Calu3 (cell line): ENCODE measurements at places on chromosomes 7 and 10. TPM values are rescaled to one million over a fixed set of nuclear protein-coding genes. Genes with fewer than 3 reads are reported as not detected.
A peak's percentile ranks its signal among the peaks of the same experiment; 100 is the strongest.

PKD1L1 gene
- total RNA-seq: 0.24 and 0.49 TPM in 2 replicates

HTR7 gene
- total RNA-seq: 0.12 TPM in 1 of 2 replicates, not detected in the other

MPP7 gene
- 4.6 and 6.6 TPM in 2 replicates for total RNA-seq

ACTL6B gene
- not detected in 2 replicates for total RNA-seq

NUTM2D gene
- 2.4 and 3.8 TPM in 2 replicates for total RNA-seq

SMKR1 gene
- 0.49 TPM in 1 of 2 replicates, not detected in the other for total RNA-seq

SMIM30 gene
- total RNA-seq: 35.9 and 42.2 TPM in 2 replicates

AMPH gene
- total RNA-seq: not detected in 2 replicates

VSTM2A gene
- total RNA-seq: not detected in 2 replicates

NPY4R2 gene
- not detected in 2 replicates for total RNA-seq

DNA sequence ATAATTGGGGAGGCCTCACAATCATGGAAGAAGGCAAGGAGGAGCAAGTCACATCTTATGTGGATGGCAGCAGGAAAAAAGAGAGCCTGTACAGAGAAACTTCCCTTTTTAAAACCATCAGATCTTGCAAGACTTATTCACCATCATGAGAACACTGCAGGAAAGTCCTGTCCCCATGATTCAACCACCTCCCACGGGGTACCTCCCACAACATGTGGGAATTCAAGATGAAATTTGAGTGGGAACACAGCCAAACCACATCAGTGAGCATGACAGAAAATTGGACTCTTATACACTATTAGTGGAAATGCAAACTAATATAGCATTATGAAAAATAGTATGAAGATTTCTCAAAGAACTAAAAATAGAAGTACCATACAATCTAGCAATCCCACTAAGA, 271.2 kb downstream of the MAGI2 start:
- DNase-seq: no peak

GRCh38 chr10:124035928-124036558, 57.4 kb downstream of the CHST15 start:
- peak; percentile 57 for DNase-seq

DNA sequence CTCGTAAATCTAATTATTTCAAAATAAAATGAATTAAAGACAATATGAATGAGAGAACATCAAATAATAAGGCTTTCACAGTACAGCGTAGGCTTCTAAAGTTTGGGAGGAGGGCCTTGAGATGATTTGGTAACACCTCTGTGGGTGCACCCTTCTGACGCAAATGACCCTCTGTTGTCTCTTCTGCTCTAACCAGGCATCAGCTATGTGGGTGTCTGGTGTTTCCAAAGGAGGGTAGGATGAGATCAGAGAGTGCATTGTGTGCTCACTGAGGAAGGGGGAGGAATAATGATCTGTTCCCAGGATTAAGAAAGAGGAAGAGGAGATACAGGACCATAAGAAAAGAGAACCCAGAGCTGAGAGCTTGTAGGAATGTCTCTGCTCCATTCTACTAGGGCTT, 420.4 kb downstream of the SDK1 start:
- DNase-seq: no peak

DNA sequence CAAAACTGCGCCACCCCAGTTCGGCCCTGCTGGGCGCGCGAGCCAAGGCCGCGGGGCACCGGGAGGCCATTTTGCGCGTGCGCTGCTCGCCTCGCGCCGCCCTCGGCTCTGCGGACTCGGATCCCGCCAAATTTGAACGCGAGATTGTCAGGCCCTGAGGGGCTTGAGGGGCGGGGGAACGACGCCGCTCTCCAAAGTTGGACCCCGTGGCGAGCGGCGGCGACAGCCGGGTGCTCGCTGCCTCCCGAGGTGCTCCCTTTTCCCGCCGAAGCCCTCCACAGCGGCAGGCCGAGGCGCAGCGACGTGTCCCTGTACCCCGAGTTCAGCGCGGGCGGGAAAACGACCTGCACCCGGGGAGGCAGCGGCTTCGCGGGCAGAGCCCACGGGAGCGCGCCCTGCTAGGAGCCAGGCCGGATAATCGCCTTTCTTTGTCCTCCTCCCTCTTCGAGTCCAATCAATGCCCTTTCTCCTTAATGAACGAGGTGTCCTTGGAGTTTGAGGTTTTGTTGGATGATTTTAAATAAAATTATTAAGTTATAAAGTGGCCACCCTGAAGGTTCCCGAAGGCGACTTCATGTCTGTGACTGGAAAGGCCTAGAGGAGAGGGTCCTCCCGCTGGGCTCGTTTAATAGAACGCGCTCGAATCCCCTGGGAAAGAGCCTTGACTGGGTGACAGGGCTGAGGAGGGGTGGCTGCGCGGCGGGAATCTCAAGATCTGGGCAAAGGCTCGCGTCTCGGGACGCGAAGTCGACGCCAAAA, 10.7 kb upstream of the SPAG6 start:
- DNase-seq: no peak

DNA sequence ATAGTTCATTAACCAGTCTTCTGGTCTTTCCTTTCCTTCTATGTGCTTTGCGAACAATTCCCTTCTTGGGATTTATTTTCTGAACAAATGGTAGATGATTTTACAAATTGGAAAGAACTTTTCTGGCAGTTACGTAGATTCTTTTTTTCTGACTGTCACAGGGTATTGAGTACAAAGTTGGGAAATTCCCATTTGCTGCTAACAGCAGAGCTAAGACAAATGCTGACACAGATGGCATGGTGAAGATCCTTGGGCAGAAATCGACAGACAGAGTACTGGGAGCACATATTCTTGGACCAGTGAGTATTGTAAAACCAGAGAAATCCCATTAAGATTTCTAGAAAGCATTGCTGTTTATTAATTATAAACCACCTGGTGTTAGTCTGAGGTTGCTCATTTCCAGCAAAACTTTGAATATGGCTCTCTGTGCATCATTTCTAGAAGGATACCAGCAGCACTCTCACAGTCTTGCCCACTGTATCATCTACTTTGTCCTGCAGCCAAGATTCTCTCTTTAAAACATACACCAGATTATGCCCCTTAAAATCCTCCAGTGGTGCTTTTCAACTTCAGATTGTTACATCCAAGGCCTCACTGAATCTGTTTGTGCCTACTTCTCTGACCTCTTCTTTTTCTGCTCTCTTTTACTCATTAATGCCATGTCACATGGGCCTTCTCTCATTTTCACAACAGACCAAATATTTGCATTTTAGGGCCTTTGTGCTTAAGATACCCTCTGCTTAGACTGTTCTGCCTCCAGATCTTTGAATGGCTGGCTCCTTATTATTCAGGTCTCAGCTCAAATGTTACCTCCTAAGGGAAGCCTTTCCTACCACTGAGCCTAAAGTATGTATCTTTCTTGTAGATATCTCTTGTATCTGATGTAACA, 27.0 kb downstream of the DLD start:
- DNase-seq: no peak

GRCh38 chr7:92058899-92059298, 75.4 kb downstream of the CYP51A1 start:
- DNase-seq: no peak

- no peak for DNase-seq
Measured at GRCh38 chr10:97540669-97541500, 31.7 kb upstream of the ANKRD2 start.

GRCh38 chr10:11672836-11673235, 61.4 kb upstream of the USP6NL start:
- no peak for DNase-seq

DNA sequence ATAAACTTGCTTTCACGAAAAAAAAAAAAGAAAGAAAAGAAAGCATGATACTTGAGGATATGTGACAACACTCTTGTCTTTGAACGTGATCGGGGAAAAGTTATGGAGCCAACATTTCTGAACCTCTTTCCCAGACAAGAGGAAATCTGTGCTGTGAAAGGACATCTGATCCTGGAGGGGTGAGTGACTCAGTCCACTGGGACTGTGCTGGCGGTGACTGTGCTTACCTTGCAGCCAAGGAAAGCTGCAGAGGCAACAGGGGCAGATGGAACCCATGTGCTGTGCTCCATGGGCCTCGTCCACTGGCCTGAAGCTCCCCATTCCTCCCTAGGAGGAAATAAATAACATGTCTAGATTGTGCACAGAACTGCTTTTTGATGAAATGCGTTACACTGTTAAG, 116.5 kb upstream of the RAB11FIP2 start:
- no peak for DNase-seq

DNA sequence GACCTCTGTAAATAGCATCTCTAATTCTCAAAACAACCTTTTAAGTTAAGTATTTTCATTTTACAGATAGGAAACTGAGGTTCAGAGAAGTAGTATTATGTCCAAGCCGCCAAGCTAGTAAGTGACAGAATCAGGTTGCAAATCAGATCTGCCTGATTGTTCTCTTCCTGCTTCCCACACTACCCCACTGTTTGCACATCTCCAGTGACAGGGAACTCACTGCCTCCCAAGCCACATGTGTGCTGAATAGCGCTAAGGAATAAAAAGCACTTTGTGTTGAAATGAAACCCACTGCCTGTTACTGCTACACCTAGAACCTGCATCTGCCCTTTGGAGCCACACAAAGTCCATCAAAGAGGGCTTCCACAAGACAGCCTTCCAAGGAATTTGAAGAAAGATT, 45.1 kb upstream of the WDR11 start:
- no peak for DNase-seq
